ENCODE measurements at places on chromosomes 5 and 9.
A peak's percentile ranks its signal among the peaks of the same experiment; 100 is the strongest.

GRCh38 chr5:149320791-149321330 is 24.4 kb upstream of the GRPEL2 start:
- DNase-seq = peak; percentile 92

DNA sequence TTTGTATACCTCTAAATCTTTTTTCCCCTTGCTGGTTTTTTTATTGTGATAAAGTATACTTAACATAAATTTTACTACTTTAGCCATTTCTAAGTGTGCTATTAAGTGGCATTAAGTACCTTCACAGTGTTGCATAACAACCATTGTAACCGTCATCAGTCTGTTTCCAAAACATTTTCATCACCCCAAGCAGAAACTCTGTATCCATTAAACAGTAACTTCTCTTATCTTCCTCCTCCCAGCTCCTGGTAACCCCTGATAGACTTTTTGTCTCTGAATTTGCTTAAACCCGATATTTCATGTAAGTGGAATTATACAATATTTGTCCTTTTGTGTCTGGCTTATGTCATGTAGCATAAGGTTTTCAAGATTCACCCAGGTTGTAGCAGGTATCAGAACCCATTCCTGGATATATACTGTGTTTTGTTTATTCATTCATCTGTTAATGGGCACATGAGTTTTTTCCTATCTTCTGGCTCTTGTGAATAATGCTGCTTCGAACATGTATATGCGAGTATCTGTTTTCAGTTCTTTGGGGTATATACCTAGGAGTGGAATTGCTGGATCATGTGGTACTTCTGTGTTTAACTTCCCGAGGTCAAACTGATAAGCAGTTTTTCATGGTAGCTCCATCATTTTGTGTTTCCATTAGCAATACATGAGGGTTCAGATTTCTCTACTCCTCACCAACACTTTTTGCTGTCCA is 66.4 kb downstream of the EHMT1 start:
- no peak for DNase-seq

DNA sequence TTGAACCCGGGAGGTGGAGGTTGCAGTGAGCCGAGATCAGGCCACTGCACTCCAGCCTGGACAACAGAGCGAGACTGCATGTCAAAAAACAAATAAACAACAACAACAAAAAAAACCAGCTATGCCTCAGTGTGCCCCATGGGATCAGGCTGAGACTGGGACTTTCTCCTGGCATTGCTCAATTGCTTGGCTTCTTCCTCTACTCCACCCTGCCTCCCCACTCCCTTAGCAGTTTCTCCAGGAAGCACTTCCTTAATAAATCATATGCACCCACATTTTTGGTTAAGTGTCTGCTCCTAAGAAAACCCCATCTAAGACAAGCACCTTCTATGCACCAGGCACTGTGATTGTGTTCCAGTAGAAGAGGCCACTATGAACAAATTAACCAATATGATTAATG is 41.0 kb upstream of the TMEM252 start:
- no peak for DNase-seq

GRCh38 chr5:168578538-168579487 is at the start of gene PANK3:
PANK3 (minus strand) TSS chr5:168579368; CDS start chr5:168579283, 85 bp downstream.
- DNase-seq = peak; percentile 60

GRCh38 chr5:143187495-143187894 is 216.0 kb downstream of the NR3C1 start:
- DNase-seq = no peak

GRCh38 chr5:86030753-86031152 is 587.0 kb upstream of the COX7C start:
- DNase-seq = no peak

- DNase-seq = no peak
Measured at GRCh38 chr5:66702426-66702825, 106.2 kb downstream of the MAST4 start.

DNA sequence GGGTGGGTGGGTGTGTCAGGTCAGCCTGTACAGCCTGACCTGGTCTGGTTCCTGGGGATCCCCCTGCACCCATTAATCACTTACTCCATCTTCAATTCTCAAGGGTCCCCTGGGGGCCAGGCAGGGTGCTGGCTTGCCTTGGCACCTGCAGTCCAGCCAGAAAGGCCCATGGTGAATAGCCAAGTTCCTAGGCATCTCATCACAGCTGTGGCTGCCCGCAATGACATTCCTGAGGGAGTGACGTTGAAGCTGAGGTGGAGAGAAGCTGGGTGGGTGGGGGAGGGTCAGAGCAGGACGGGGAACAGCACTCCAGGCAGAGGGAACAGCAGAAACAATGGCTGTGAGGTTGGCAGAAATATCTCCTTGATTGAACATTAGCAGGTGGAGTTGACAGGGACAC is 10.6 kb downstream of the HMCN2 start:
- no peak for DNase-seq

GRCh38 chr5:165459232-165459631 is 1953.8 kb downstream of the MAT2B start:
- DNase-seq = no peak

- DNase-seq = peak; percentile 32
Measured at GRCh38 chr5:79512471-79513307, 1.2 kb downstream of the HOMER1 start.

DNA sequence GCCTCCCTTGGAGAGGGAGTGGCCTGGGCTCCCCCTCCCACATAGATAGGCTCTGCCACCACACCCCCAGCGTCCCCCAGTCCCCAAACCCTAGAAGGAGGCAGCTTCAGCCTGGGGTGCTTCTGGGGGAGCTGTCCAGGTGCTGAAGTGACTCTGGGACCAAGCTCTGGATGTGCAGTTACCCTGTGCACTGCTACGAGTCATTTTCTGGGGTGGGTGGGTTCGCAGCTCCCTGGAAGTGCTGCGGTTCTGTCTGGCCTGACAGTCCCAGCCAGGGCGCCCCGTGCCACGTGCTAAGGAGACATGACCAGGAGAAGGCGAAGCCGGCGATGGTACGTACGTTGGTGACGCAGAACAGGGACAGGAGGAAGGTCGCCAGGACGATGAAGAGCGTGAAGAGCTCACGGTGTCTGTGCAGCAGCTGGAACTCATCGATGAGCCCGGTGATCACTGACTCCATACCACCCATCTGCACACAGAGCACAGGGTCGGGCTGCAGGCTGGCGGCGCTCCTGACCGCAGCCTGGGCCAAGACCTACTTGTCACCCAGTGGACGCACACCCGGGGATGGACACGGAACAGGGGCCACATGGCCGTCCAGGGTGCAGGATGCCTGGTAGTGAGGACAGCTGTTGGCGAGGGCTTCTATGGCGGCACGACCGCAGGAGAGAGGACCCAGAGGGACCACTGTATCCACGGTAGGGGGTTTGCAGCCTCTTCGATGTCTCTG is 35.7 kb downstream of the SLC6A3 start:
- no peak for DNase-seq

DNA sequence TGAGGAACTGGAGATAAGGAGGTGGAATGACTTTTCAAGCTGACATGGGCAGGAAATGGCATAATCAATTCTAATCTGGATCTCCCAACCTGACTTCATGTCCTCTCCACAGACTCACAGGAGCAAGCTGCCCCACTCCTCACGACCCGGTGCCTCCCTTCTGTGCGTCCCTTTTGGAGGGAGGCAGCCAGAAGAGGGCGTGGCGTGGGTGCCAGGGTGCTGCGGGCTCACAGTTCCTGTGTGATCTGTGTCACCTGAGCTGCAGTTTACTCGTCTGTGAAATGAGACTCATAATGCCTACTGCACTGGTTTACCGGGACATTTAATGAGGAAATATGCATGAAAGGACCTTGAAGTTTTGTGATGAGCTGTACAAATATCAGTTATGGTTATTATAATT is 207.4 kb downstream of the DAB2IP start:
- DNase-seq = no peak

GRCh38 chr5:29277642-29278041 is 1915.8 kb upstream of the CDH6 start:
- DNase-seq = no peak

- no peak for DNase-seq
Measured at GRCh38 chr5:131364507-131365050, 100.7 kb downstream of the CDC42SE2 start.

GRCh38 chr9:109391176-109391575 is 70.3 kb upstream of the EPB41L4B start:
- no peak for DNase-seq

DNA sequence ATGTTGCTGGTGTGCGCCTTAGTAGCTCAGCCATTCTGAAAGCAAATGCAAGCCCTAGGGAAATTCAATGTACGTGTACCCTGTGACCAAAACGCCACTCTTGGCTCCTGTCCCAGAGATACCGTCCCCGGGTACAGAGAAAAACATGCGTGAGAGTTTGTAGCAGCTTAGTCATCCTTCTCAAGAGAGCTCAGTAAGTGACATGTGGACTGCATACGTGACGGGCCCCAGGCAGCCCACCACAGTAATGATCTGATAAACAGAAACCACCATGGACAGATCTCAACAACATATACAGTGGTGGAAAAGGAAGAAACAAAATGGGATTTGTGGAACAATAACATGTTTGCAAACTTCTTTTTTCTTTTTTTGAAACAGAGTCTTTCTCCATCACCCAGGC is 45.1 kb downstream of the S1PR3 start:
- no peak for DNase-seq

- DNase-seq = peak; percentile 45
Measured at GRCh38 chr9:131530546-131530919, 530 bp downstream of the UCK1 start.

GRCh38 chr9:127930231-127931091 is at the start of gene PIP5KL1:
PIP5KL1 (minus strand) TSS chr9:127930777; CDS start chr9:127930752, 25 bp downstream.
- DNase-seq = peak; percentile 67

- DNase-seq = no peak
Measured at GRCh38 chr5:13740471-13740870, 204.0 kb downstream of the DNAH5 start.

DNA sequence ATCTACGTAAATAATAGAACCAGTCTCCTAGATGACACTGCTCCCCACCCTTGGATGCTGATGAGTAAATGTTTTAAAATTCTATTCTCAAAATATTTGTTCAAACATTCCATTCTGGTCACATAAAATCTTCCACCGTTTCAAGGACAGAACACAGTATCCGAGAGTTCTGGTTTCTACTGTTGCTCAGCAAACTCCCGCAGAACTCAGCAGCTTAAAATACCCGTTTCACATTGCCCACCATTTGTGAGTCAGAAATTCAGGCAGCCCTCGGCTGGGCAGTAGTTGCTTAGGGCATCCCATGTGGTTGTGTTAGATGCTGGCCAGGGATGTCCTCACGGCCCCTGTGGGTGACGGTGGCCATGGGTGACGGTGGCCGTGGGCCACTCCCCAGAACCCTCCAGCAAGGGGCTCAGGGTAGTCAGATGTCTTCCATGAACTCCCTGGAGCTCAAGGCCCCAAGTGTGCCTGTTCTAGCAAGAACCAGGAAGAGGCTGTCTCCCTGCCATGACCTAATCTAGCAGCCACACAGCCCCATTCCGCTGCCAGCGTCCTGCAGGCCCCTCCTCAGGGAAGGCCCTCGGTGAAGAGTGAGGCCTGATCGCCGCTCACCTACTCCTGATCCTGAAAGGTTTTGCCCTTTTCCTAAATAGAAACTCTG is 17.4 kb downstream of the MGAT1 start:
- no peak for DNase-seq

- peak; percentile 60 for DNase-seq
Measured at GRCh38 chr9:19184144-19184917, 46.2 kb upstream of the DENND4C start.

GRCh38 chr5:85813146-85813545 is 804.6 kb upstream of the COX7C start:
- DNase-seq = no peak

GRCh38 chr9:95634536-95634935 is 117.8 kb upstream of the PTCH1 start:
- DNase-seq = no peak

GRCh38 chr5:59276917-59277372 is 616.6 kb downstream of the PDE4D start:
- no peak for DNase-seq

- DNase-seq = no peak
Measured at GRCh38 chr5:127367946-127368465, 77.4 kb downstream of the MEGF10 start.

DNA sequence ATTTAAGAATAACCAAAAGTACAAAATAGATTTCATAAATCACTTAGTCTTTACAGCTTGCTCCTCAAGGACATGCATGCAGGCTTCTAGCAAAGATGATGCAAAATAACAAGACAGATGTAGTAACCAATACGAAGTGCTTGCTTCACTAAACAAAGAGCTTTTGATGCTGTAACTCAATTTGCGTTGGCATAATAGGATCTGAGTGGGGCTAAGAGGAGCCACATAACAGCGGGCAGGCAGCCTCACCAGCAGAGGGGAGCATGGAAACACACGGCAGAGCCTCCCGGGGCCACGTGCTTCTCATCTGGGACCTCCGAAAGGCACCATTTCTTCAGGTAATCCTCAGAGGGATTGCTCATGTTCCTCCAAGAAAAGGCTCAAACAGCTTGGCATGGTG is 139.7 kb downstream of the C5orf15 start:
- peak; percentile 71 for DNase-seq

DNA sequence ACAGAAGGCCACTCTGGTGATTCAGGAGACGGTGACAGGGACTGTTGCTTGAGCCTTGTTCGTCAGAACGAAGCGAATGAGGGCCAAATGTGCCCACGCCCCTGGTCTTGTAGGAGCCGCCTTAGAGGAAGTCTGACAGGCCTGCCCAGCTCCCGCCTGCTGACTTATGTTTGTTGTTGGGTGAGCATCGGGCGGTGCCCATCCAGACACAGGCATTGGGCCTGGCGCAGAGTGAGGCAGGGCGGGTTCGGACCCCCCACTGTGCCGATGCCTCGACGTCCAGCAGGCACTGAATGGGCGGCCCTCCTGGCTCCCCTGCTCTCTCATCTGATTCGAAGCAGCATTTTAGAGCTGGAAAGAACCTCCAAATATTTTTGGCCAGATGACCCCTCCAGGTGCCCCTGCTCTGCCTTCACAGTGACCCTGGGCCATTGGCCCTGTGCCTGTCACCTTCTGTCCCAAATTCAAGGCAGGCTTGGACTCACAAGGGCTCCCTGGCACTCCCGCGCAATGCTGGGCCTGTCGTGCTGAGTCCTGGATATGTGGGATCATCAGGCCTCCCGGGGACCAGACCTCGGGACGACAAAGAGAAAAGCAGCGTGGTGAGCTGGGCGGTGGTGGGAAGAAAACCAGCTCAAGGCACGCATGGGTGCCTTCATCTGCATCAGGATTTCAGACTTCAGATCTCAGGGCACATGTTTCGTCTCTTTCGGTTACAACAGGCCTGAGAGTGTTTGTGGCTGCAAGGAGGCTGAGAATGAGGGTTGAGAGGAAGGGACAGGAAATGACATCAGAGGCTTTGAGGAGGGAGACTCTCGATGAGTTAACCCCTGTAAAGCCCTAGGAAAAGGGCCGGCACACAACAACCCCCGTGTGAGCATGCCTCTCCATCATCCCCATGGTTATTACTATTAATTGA is 37.1 kb upstream of the OLFM1 start:
- no peak for DNase-seq

DNA sequence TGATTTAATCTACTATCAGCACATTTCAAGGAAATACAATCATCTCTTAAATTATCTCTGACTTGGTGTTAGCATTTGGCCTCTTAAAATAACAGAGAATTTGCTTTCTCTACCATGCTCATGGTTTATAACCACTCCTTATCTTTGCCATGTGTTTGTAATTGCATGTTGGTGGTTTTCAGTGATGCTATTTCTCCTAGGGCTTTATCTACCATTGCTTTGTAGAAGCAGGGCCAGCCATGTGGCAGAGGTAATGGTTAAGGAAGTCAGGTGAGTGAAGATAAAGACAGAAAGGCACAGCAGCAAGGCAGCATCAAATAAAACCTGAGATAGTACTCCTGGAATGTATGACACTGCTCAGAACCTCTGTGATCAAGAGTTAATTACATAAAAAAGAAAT is 206.2 kb downstream of the FER start:
- no peak for DNase-seq
